ENCODE measurements at places on chromosomes 12 and 14.
A peak's percentile ranks its signal among the peaks of the same experiment; 100 is the strongest.

DNA sequence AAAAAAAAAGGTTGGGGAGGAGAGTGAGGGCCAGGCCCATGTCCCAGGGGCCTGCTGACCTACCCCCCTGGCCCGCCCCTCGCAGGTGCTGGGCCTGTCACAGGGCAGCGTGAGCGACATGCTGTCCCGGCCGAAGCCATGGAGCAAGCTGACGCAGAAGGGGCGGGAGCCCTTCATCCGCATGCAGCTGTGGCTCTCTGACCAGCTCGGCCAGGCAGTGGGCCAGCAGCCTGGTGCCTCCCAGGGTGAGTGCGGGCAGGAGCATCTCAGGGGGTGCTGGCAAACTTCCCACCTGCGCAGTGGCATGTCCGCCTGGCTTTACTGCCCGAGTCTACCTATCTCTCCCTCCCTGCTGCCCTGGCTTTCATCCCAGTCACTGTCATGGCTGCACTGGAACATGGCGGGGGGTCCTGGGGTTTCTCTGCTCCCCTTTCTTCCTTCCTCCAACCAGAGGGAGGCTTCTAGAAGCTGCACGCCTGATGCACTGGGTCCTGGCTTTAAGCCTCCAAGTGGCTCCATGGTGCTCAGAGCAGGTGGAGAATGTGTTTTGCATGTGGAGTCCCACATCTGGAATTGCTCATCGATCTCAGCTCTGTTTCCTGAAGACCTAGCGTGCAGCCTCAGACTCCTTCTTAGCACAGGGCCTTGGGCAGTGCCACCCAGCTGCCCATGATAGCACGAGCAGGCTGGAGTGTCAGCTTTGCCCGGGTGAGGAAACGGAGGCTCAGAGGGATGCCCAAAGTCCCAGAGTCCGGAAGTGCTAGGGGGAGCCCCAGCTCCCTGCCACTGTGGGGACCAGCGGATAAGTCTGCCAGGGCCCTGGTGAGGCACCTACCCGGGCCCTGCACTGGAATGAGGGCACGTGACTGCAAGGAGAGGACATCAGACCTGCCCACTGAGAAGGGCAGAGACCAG, 46.3 kb downstream of the PHETA1 start:
- DNase-seq: no peak

GRCh38 chr12:26727482-26728204, 105.4 kb downstream of the ITPR2 start:
- no peak for DNase-seq

GRCh38 chr12:25829192-25829591, 129.3 kb upstream of the RASSF8 start:
- DNase-seq: no peak

DNA sequence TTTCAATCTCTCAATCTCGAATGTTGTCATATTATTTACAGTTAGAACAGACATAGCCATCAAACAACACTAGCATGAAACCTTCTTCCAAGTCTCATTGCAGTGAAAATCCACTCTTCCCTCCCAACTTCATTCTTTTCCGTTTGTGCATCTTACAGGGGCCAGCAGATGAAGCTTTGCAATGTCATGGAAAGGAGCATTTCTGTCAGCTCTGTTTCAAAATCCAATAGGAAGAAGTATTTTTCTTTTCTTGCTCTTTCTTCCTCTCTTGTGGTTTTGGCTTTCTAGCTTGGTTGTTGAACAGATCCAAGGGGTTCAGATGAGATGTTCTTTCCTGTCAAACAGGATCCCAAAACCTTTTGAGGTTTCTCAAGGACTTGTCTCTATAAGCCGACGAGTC, 416.6 kb downstream of the AEBP2 start:
- no peak for DNase-seq

- no peak for DNase-seq
Measured at GRCh38 chr14:100568998-100569733, 18.1 kb downstream of the BEGAIN start.

DNA sequence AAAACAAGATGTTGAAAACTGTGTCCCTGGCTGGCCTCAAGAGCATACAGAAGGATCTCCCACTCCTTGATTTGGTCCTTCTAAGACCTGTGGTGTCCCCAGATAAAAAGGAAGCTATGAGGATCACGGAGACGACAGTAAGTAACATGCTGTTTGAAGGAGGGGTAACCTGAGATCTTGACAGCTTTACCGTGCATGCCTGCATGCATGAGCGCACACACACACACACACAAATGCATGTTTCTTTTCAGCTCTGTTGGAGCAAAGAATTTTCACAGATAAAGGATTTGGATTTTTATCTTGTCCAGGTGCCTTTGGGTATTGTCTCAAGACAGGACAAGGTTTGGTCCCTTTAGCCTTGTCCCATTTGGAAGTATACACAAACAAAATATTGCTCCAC, 411.6 kb upstream of the CCDC196 start:
- no peak for DNase-seq

DNA sequence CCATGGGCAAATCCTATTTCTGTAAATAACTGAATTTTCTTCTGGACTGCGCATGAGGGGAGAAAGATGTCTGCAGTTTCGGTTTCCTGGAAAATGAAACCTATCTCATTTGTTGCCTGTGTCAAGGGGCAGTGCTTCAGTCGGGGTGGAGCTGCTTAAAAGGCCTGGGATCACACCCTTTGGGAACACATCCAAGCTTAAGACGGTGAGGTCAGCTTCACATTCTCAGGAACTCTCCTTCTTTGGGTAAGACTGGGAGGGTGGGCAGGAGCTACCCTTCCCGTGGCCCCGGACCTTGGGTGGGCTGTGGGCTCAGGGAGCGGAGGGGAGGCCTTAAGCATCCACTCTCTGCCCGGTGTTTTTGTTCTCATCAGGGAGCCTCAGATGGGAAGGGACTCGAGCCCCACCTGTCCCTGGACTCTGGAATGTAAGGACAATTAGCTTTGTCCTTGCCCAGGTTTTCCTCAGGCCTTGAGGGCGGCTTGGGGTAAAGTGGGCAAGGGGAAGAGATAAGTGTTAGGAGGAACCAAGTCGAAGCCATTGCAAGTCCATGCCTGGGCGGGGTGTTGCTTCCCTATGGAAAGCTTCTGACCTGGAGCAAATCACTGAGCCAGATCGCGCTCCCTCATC, at the start of gene IFI27:
IFI27 (plus strand) TSS at position 185 of the 630 bp plus-strand sequence.
- DNase-seq: no peak

DNA sequence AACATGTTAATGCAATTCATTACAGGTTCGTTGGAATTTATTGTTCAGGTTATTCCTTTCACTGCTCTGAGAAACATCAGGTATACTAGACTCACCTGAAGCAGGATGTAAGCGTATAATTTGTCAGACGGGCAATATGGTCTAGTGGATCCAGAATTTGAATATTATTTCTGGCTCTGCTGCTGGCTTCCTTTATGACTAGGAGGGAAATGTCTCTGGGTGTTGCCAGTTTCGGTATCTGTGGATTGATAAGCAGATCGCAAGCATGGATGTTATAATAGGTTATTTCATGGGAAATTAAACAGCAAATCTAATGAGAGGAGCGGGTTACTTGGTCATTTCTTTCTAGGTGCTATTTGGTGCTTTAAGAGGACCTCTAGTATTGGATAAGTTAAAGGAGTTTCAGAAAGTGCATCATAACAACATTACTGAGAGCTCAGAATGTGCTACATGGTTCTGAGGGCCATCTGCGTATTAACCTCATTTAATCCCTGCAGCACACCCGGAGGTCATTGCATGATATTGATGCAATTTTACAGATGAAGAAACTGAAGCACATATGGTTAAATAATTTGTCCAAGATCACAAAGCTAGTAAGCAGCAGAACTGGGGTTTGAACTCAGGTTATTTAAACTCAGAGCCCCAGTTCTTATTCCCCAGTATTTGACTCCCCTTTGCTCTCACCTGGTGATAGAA, 47.3 kb upstream of the BCAT1 start:
- DNase-seq: no peak

DNA sequence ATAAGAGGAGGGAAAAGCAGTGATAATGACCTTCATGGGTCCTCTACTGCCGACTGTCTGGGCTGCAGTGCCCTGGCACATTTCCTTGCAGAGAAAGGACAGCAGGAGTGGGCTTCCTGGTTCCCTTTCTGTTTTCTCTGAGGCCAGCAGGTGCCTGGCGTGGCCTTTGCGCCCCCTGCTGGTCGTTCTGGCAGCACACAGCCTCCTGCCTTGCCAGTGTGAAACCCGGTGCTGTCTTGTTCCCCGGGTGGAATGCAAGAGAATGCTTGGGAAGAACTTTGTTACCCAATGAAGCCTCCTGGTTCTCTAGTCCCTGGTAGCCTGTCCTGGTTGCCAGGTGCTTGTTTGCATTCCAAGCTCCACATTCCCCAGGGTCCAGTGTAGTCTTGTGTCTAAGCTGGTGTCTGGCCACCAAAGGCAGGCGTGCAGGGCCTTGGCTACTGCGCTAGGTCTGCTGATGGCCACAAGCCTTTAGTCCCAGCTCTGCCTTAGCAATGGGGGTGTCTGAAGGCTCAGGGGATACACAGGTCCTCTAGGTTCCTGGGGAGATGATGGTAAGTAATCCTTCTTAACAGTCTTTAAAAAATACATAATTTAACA, 1392.4 kb upstream of the TMEM132C start:
- peak; percentile 36 for DNase-seq

- peak; percentile 53 for DNase-seq
Measured at GRCh38 chr12:62799126-62799736, 135.7 kb downstream of the PPM1H start.

- no peak for DNase-seq
Measured at GRCh38 chr12:52042706-52043385, 8.4 kb upstream of the NR4A1 start.

GRCh38 chr14:54337314-54337713, 59.5 kb upstream of the CDKN3 start:
- DNase-seq: no peak

- no peak for DNase-seq
Measured at GRCh38 chr12:109726511-109727038, 12.9 kb downstream of the FAM222A start.

Measured in activated T-cell treated with anti-CD3 and anti-CD28 coated beads for 4 hours (primary cell).